CD4-positive, alpha-beta T cell treated with Interleukin-15 for 1 hour (primary cell): ENCODE measurements at places on chromosomes 7 and 10.
A peak's percentile ranks its signal among the peaks of the same experiment; 100 is the strongest.

DNA sequence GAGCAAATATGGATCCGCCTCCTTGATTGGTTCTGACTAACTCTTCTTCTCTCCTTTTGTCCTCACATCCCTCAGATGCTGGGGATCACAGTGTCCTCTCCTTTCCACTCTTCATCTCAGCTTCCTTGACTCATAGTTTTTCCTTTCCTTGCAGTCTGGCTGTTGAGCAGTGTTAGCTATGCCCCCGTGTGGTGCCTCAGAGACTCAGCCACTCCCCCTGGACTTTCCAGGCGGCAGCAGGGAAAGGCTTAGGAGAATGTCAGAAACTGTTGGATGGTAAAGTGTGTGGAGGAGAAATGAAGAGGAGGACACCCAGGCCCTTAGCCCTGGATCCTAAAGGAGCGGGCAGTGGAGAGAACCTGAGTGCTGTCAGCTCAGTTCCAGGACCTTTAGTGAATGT lies 267.5 kb downstream of the CELF2 start:
- no peak for DNase-seq

- peak; percentile 26 for DNase-seq
Observed at GRCh38 chr10:110717781-110718589, 73.8 kb downstream of the RBM20 start.

- DNase-seq: no peak
Observed at GRCh38 chr7:40584667-40585433, 450.0 kb downstream of the SUGCT start.

- no peak for DNase-seq
Observed at GRCh38 chr7:117193564-117193963, 129.3 kb downstream of the WNT2 start.

DNA sequence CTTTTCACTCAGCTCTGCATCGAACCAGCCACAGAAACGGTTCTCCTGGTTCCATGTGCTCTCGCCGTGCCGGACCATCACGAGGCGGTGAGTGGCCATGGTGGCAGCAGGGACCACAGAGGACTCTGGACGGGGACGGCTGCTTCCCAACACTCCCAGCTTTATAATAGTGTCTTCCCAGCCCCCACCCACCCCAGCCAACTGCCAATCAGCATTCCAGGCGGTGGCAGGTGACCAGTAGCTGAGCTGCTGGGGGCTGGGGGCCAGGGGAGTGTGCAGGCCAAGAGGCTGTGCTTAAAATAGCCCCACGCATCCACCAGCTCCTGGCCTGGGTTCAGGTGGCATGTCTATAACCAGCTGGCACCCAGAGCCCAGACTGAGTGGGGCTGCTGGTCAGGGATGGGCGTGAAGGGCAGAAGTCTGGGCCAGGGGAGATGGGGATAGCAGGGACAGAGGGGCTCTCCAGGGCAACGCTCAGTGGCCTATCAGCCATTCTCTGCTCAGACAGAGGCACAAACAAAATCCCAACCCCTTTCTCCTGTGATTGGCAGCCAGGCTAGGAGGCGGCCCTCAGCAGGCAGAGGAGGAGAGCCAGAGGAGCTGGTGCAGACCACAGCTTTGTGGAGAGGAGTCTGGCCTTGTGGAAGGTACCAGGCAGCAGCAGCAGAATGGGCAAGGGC lies at the start of gene PGAM2:
TSS of gene PGAM2 (minus strand) at position 137 of the 680 bp plus-strand sequence. CDS start at position 99, 38 bp downstream.
- peak; percentile 14 for DNase-seq

- no peak for DNase-seq
Observed at GRCh38 chr10:22341190-22341925, 3.9 kb upstream of the SPAG6 start.

GRCh38 chr7:35734001-35734483 lies 39.1 kb upstream of the HERPUD2 start:
- DNase-seq: no peak
